NCI-H774 (cell line): ENCODE measurements at places on chromosomes 2 and 18.

- no peak for DNase-seq
These were observed 392.6 kb upstream of the CHST9 start for GRCh38 chr18:27577752-27578151.

DNA sequence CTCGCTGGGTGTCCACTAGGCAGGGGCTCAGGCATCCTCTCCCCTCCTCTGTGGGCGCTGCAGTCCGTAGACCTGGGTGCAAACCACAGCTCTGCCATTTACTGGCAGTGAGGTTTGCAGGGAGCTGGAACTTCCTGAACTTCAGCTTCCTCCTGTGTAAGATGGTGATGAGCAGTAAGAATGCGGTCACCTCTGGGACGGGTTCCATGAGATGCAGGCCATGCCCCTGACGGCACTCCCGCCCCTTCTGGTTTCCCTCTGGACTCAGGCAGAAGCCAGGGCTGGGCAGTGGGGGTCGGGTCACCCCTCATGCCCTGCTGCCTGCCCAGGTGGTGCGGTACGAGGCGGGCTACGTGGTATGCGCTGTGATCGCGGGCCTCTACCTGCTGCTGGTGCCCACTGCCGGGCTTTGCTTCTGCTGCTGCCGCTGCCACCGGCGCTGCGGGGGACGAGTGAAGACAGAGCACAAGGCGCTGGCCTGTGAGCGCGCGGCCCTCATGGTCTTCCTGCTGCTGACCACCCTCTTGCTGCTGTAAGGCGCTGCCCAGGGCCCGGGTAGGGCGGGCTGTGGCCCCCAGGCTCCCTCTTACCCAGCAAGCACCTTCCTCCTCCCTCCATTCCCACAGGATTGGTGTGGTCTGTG lies 1.5 kb downstream of the PROM2 start:
- DNase-seq, result no peak

DNA sequence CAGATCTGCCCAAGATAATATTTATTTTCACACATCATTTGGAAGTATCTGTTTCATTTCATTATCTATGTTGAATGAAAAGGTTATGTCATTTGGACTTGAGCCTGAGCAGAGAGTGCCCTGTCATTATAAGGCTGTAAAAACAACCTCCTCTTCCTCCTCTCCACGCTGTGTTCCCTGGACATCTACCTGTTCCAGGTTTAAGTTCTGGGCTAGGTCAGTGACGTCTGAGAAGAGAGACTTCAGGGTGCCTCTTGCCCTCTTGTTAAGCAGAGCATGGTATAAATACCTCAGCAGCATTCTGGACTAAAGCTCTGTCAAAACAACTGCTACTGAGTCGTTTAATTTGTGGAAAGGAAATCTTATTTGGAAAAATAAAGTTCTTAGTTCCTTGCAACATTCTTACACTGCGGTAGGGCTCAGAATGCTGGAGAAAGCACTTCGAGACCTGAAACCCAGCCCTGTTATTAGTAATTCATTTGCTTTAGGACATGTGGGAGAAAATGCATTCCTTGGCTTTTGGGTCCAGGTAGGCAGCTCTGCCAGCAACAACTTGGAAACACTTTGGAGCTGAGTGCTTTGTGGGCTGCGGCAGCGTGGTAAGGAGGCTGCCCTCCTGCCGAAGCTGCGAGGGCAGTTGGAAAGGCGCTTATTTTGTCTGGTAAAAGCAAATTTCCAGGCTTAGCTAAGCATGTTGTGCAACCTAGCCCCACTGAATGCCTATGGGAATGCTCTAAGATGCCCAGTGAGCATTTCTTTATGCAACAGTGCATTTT lies 91.8 kb upstream of the NEDD4L start:
- DNase-seq, result no peak

DNA sequence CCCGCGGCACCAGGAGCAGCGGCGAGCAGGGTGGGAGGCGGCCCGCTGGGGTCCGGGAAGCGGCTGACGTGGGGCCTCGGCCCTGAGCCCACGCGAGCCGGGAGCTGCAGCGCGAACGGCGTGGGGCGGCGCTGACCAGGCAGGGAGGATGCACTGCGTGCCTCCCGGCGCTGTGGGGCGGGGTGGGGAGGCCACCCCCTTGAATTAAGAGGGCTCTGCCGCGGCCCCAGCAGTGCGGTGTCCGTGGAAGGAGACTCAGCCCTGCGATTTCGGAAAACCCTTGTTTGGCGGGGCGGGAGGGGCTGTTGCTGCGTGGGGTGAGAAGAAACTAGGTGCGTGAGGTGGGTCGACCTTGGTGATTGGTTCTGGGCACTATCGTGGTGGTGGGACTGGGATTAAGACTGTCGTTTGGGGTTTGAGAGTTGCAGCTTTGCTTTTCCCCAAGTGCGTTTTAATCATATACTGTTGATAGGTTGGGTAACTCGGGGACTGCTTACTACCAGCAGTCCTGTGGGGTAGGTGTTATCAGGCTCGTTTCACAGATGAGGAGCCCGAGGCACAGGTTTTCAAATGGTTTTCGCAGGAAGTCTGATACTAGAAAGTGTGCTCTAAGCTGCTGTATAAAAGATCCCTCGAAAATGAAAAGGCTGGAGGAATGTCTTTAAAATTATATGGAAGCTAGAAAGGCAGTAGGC lies 722 bp downstream of the ACSL3 start:
- DNase-seq, result no peak

- no peak for DNase-seq
These were observed 145.9 kb downstream of the DLGAP1 start for GRCh38 chr18:4309227-4309626.

DNA sequence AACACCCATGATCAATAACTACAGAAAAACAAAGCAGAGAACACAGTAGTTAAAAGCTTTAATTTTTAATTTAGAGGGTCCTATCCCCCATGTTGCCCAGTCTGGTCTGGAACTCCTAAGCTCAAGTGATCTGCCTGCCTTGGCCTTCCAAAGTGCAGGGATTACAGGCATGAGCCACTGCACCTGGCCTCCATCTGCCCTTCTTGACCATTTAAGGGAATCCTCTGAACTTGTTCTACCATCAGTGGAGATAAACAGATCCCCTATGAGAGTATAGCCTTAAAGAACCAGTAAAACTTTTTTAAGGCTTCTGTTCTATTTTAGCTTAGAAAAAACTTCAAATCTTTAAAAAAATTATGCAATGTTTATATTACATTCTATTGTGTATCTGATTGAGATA lies 13.5 kb upstream of the ATP5MC3 start:
- no peak for DNase-seq

GRCh38 chr18:67733088-67733487 lies 216.6 kb upstream of the DSEL start:
- no peak for DNase-seq

DNA sequence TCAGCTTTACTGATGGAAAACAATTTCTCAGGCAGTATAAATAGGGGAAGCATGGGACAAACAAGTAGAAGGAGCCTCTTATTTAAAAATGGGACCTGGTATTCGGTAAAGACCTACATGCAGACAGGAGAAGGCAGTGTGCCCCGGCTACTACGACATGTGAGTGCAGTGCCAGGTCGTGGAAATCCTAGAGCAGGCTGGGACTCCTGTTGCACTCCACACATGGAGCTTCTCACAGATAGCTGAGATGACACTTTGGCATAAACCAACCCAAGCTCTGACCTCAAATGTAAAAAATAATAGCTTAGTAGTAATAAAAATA lies 885 bp upstream of the DSEL start:
- no peak for DNase-seq

- DNase-seq, result no peak
These were observed 46.9 kb downstream of the NAB1 start for GRCh38 chr2:190695739-190696138.

GRCh38 chr18:65924904-65925303 lies 174.1 kb downstream of the CDH7 start:
- DNase-seq, result no peak

- DNase-seq, result no peak
These were observed 150.6 kb downstream of the RIF1 start for GRCh38 chr2:151560289-151560688.

GRCh38 chr2:119694845-119695521 lies 16.0 kb downstream of the TMEM177 start:
- DNase-seq, result no peak

GRCh38 chr2:26521054-26521912 lies 43.4 kb upstream of the OTOF start:
- no peak for DNase-seq

DNA sequence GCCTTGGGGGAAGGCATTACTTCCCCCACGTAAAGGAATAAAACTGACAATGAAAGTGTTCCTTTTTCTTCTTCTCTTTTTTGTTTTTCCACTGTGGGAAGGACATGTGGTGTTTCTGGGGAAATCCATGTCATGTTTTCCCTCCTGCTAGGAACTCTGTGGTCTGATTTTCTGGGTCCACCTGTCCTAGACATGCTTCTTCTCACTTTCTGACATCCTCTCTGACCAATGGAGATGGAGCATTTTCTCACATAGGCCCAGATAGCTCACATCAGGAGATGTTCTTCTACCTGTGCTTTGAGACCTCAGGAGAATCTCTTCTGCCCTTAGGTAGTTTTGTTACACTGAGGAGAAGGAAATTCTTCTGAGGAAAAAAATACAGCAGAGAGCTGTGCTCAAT lies 252.0 kb upstream of the SIX3 start:
- no peak for DNase-seq

- no peak for DNase-seq
These were observed 440.4 kb upstream of the CDH20 start for GRCh38 chr18:60892855-60893254.

- DNase-seq, result no peak
These were observed 6.3 kb downstream of the BOK start for GRCh38 chr2:241564596-241565410.

DNA sequence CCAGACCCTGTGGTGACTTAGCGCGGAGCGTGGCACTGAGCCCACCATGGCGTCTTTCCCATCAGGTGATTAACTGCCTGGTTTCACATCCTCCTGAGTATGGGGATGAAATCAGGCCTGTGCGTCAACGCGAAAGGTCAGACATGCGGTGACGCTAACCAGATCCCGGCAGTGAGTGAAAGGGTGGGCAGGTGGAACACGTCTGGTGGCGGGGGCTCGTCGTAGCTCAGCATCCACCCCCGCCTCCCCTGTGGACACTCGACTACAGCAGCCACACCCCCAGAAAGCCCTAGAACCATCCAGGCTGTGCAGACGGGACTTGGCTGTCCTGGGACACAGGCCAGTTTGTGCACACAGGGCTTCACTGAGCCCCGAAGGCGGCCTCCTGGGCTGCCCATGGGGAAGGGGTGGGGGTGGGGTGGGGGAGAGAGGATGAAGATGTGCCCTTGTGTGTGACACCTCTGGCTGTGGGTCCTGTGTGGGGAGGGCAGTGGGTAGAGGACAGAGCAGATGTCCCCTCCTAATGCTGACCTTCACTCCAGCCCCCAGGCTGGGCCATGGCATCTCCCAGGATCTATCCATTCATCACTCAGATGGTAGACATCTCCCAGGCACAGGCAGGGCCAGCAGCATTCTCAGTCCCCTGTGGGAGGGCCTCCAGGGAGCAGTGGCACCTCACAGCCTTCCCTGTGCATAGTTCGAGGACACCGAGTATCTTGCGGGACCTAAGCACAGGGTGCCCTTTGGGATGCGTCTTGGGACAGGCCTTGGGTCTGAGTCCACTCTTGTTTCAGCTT lies 27.5 kb downstream of the RAMP1 start:
- no peak for DNase-seq

- DNase-seq, result no peak
These were observed 8.2 kb downstream of the PLCD4 start for GRCh38 chr2:218615868-218616315.

DNA sequence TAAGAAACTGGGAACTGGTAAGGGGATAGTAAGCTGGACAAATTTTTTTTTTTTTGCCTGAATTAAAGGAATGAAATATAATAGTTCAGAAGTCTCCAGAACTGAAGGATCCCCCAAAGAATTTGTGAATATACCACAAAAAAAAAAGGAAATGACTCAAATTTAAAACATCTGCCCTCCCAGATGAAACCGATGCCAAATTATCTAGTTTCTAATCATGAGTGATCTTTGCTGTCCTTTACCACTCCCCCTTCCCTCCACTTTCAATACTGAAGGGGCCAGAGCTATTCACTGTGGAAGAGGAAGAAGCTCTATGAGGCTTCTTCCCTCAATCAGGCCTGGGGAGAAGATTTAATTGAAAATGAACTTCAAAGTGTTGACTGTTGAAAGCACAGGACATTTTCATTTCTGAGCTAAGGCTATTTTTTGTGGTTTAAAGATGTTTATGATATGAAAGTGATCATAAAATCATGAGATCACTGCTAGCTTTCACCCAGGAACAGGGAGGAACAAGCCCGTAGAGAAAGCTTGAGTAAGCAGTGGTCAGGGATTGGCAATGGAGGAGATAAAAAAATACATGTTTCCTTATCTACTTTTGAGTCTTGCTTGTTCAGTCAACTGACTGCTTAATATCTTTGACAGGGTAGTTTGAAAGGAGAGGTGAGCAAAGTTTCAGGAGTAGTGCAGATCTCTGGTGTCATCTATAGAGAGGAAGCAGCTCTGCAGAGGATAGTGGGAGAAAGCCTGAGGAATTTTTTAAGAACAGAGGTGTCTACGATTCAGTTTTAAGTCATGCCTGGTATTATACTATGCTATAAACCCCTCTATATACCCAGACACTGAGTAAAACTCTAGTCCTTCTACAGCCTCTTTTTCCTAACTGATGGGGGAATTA lies 409.5 kb upstream of the FIGN start:
- DNase-seq, result no peak

- DNase-seq, result no peak
These were observed 622.3 kb downstream of the ADCYAP1 start for GRCh38 chr18:1526991-1527390.

- no peak for DNase-seq
These were observed 284.1 kb downstream of the PHLPP1 start for GRCh38 chr18:62999392-62999791.

- no peak for DNase-seq
These were observed 16.2 kb downstream of the ACTG2 start for GRCh38 chr2:73908689-73909652.

DNA sequence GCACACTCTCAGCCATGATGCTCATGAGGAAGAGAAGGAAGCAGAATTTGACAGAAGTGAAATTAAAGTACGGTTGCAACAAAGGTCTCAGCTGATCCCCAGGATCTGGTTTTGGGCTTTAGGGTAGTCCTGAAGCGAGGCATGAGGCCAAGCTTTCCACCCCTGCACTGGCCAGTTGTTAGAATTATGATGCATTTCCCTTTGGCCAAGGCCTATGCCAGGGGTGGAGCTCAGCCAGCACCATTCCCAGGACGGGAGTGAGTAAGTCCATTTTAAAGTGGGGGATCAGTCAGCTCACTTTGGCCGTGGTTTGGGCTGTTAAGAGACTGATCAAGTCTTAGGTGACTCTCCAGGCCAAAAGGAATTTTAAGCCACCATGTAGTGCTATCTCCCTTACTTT lies 314.5 kb upstream of the MMADHC start:
- DNase-seq, result no peak
